ENCODE measurements at places on chromosomes 3 and 15. TPM values are rescaled to one million over a fixed set of nuclear protein-coding genes. Genes with fewer than 3 reads are reported as not detected.

ZMYND10 gene
- total RNA-seq: 3.6 TPM

GOLGA8S gene
- total RNA-seq: 0.15 TPM

SLC22A13 gene
- 0.33 TPM for total RNA-seq

RRP9 gene
- total RNA-seq: 54.5 TPM

TOP2B gene
- total RNA-seq: 63.1 TPM

DNA sequence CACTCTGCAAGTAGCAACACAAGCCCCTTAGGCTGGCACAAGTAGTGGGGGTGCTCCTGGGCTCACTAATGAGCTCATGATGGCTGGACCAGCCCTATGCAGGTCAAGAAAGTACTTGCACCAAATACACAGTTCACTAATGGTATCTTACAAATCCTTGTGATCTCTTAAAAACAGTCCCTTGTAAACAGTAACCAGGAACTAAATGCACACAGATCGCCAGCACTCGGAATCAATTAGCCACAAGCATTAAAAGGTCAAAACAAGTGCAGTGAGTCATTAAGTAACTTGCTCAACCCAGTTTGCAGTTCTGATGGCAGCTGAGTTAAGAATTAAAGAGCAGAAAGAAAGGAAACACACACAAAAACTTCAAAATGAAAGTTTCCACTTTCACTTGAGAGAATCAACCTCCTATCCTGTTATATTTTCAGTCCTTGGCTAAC lies 43.2 kb downstream of the ARHGEF3 start:
- DNase-seq: no peak
- H3K4me3 ChIP-seq: no peak overlapping the region
- H3K27ac ChIP-seq: no peak overlapping the region
- no peaks in the 10 kb centered on the region for H3K36me3 ChIP-seq

GRCh38 chr3:167032267-167032876 lies 347.7 kb downstream of the ZBBX start:
- no peak overlapping the region for H3K4me3 ChIP-seq
- no peaks in the 10 kb centered on the region for H3K4me1 ChIP-seq
- no peak overlapping the region for H3K27ac ChIP-seq
- no peaks in the 10 kb centered on the region for H3K36me3 ChIP-seq

DNA sequence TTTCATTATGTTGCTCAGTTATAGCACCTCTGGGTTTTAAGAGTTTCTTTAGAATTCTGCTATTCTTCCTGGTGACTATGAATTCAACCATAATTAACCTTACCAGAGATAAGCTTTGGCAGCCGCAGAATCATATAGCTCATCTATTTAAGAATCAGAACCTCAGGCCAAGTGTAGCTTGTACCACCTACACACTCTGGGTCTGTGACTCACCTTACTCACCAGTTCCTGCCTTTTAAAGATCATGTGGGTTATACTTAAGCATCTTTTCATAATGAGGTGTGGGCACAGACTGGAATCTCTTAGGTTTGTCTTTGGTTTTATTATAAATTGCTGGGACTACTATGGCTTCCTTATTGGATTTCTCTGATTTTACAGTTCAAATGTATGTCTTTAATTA lies 21.9 kb downstream of the CDV3 start:
- H3K4me1 ChIP-seq: peaks cover 20% of the 10 kb centered on the region
- H3K27me3 ChIP-seq: no peaks in the 10 kb centered on the region
- no peaks in the 10 kb centered on the region for H3K36me3 ChIP-seq
- no peak overlapping the region for H3K4me3 ChIP-seq
- H3K27ac ChIP-seq: peak overlapping the region; percentile 30
- no peak for DNase-seq

- H3K4me3 ChIP-seq: no peak overlapping the region
- H3K27ac ChIP-seq: no peak overlapping the region
- H3K27me3 ChIP-seq: no peaks in the 10 kb centered on the region
Observed at GRCh38 chr3:183537295-183537730, 18.2 kb downstream of the KLHL6 start.

- peak; percentile 47 for DNase-seq
- no peak overlapping the region for H3K4me3 ChIP-seq
- no peaks in the 10 kb centered on the region for H3K4me1 ChIP-seq
- no peaks in the 10 kb centered on the region for H3K27me3 ChIP-seq
Observed at GRCh38 chr15:30953731-30954378, 37.6 kb downstream of the MTMR10 start.

DNA sequence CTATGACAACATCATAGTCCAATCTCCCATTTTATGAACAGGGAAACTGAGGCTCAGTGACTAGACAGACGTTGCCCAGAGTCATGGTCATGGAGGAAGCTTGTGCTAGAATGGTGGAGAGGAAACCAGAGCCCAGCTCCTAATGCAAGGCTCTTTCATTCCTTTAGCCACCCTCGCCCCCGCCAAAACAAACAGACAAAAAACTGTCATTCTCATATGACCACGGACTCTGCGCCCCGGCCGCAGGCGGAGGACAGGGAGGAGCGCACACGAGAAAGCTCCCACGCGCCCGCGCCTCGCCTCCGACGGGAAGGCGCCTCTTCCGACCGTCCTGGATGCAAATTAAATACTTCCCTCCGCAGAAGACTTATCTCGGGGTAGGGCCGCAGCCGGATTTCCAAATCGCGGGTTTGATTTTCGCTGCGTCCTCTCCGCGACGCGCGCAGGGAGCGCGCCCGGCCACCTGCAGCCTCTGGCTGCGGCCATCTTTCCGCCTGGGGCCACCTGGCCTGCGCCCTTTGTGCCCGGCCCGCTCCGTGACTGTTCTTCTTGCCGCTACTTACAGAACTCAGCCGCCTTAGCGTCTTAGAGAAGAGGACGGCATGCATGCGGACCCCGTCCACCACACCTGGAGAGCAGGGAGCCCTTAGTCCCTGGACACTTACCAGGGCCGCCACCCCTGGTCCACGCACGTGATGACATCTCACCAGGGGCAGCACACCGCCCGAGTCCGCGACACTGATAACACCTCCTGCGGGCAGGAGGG lies 670 bp upstream of the ATP13A3 start:
- H3K36me3 ChIP-seq: 0 out of 2 replicates have a peak, but pooled peaks cover under 1% of the 10 kb centered on the region
- peaks cover 17% of the 10 kb centered on the region for H3K4me1 ChIP-seq
- H3K27me3 ChIP-seq: no peaks in the 10 kb centered on the region

DNA sequence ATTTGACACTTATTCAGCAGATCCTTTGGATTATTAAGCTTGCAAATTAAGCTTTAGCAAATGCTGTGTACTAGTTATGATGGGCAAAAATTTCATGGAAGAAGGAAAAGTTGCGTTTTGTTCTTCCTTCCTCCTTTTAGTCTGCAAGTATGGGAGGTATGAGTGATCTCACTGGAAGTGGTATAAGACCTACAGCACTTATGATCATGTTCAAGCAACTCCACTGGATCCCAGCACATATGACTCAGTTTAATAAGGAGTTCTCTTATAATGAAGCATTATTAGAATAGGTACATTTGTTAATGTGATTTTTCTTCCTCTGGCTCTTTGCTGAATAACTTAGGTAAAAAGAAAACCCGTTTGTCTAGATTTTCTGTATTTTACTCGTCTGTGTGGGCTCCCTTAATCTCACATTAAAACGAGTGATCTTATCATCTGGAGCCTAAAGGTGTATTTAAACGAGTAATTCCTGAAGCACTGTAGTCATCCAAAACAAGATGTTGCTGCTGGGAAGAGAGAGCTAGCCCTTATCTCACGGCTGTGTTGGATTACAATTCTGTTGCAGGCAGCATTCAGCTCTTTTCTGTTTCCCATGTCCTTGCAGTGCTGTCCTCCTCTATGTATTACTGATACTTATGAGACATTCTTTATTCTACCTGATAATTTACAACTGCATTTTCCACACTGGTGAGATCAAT lies 264.9 kb downstream of the GBE1 start:
- H3K4me1 ChIP-seq: no peaks in the 10 kb centered on the region
- H3K36me3 ChIP-seq: no peaks in the 10 kb centered on the region
- no peaks in the 10 kb centered on the region for H3K27me3 ChIP-seq

- H3K4me1 ChIP-seq: no peaks in the 10 kb centered on the region
- peaks cover 3% of the 10 kb centered on the region for H3K36me3 ChIP-seq
- no peak overlapping the region for H3K27ac ChIP-seq
- H3K27me3 ChIP-seq: no peaks in the 10 kb centered on the region
Observed at GRCh38 chr3:38509732-38510131, 13.6 kb downstream of the EXOG start.

DNA sequence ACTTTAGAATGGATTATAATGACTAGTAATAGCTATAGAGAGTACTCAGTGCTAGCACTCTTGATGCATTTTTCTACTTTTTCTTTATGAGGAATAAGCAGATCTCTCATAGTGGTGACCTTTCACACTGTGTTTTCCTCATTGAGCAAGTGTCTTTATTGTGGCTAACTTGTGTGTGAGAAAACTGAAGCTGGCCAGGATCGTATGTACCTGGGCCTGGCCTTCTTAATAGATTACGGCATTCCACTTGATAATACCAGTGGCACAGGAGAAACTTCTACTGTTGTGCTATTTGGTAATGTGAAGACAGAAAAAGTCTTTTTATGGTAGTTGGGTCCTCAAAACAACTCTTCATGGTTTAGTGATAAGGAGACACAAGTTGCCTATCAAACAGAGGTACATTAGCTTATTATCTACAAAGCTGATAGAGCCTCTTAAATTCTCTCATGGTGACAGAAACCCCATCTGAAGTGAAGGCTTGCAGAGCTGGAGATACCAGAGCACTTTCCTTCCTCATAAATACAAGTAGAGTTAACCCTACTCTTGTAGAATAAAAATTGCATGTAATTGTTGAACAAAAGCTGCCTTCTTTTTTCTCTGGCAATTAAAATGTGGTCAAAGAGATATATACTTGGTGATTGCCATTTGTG lies 64.6 kb downstream of the LYSMD4 start:
- no peaks in the 10 kb centered on the region for H3K27me3 ChIP-seq
- no peaks in the 10 kb centered on the region for H3K4me1 ChIP-seq
- no peak overlapping the region for H3K27ac ChIP-seq
- H3K36me3 ChIP-seq: no peaks in the 10 kb centered on the region

DNA sequence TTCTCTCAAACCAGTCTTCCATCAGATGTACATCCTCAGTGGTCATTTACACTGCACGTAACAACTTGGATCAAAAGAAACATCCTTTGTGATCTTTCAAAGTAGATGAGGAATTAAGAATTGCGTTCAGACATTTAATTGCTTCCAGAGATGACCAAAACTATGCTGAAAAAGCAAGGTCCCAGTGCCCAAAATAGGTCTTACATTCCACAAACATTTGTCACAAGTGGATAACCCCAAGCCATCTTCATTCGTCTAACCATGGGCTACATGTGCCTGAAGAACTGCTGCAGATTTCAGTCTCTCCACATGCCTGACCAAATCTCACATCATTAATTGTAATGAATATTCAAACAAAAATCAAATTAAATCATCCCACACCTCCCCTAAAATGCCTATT lies 273.6 kb downstream of the SHOX2 start:
- H3K4me3 ChIP-seq: no peak overlapping the region
- no peak overlapping the region for H3K27ac ChIP-seq
- no peaks in the 10 kb centered on the region for H3K4me1 ChIP-seq
- no peaks in the 10 kb centered on the region for H3K27me3 ChIP-seq
- H3K36me3 ChIP-seq: no peaks in the 10 kb centered on the region
- no peak for DNase-seq

GRCh38 chr15:92891533-92892200 lies 8.5 kb upstream of the CHD2 start:
- peak overlapping the region; percentile 39 for H3K27ac ChIP-seq
- H3K4me3 ChIP-seq: no peak overlapping the region
- peaks cover 78% of the 10 kb centered on the region for H3K36me3 ChIP-seq
- DNase-seq: no peak

DNA sequence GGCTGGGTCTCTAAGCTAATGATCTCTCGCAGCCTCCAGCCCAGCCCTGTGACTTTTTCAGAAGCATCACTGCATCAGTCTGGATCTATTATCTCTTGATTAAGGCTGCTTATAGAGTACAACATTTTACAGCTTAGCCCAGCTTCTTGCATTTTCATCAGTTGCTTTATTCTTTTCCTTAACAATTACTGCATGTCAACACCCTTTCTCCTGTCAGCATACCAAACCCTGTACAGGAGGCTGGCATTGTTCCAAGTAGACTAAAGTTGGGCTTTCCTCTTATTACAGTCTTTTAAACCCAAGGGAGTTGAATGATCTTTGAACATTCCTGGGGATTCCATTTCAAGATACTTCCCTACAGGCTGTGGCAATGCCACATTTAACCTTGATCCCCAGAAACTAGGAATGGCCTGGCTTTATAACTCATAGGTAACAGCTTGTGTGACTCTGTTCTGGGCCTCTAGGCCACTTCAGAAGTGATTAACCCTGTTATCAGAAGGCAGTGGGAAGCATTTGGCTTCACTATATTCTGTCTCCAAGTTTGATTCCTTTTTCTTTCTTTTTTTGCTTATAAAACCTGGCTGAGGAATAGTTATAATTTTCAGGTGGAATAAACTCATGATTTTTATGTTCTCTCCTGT lies 182.9 kb downstream of the KCNMB2 start:
- H3K27me3 ChIP-seq: no peaks in the 10 kb centered on the region
- H3K4me1 ChIP-seq: no peaks in the 10 kb centered on the region
- no peak for DNase-seq
- H3K27ac ChIP-seq: no peak overlapping the region

- H3K27ac ChIP-seq: no peak overlapping the region
- H3K4me1 ChIP-seq: no peaks in the 10 kb centered on the region
- H3K27me3 ChIP-seq: no peaks in the 10 kb centered on the region
- H3K36me3 ChIP-seq: no peaks in the 10 kb centered on the region
Observed at GRCh38 chr3:112314649-112315048, 18.3 kb upstream of the CD200 start.

DNA sequence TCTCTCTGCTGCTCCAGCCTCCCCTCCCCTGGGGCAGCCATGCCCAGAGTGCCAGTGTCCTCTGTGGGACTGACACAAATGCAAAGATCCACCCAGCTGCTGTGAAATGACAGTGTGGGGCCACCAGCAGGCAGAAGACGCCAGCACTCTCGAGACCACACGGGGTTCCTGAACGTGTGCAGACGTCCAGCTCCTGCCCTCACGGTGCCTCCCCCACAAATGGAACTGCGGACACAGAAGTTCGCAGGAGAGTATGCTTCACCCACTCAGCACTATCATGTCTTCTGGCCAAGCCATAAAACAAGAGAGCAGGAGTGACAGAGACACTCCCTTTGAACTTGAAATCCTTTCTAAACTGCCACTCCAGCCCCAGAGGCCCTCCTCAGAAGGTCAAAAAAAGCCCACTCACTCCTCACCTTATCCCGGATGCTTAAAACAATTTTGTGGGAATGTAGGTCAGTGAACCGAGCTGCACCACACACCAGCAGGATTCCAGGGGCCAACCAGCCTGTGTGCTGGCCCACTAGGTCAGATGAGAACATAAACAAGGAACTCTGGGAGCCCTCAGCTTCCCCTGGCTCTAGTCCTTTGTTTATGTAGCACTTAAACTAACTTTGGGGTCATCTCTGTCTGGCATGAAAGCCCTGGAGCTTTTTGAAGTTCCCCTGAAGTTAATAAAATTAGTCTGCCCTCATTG lies 112.6 kb downstream of the DNAJB8 start:
- no peak for DNase-seq
- no peak overlapping the region for H3K4me3 ChIP-seq
- no peaks in the 10 kb centered on the region for H3K27me3 ChIP-seq
- no peaks in the 10 kb centered on the region for H3K36me3 ChIP-seq
- H3K27ac ChIP-seq: no peak overlapping the region
- no peaks in the 10 kb centered on the region for H3K4me1 ChIP-seq
